ENCODE measurements at places on chromosomes 11 and 22. TPM values are rescaled to one million over a fixed set of nuclear protein-coding genes. Genes with fewer than 3 reads are reported as not detected.

DNA sequence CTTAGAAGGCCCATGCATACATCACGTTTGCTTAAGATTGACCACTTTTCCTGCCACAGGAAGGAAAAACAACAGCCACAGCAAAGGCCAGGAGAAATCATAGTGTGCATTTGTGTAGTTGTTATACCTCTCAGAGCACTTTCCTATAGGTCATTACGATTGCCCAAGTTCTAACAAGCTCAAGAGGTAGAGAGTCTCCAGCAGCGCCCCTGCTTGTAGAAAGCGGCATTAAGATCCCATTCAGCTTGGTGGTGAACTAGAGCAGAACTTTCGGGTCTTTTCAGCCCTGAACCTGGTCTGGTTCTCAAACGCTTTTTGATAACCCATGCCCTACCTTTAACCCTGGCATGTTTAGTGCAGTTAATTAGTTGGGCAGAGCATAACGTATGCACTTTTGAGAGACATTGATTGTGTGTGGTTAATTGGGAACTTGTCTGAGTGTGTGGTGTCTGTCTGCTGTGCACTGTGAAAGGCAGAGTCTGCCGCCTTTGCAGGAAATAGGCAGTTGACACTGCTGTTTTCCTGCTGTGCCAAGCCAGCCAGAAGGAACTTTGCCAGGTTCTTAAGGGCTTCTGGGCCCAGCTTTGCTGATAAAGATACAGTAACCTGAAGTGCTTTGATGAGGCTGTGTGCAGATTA, 109.9 kb upstream of the CLMP start:
- DNase-seq = no peak

GRCh38 chr22:22508274-22509176, at the start of gene ZNF280B:
Gene ZNF280B (minus strand): TSS chr22:22508742. CDS start chr22:22489398, 19,344 bp downstream.
- DNase-seq = peak; percentile 71

DNA sequence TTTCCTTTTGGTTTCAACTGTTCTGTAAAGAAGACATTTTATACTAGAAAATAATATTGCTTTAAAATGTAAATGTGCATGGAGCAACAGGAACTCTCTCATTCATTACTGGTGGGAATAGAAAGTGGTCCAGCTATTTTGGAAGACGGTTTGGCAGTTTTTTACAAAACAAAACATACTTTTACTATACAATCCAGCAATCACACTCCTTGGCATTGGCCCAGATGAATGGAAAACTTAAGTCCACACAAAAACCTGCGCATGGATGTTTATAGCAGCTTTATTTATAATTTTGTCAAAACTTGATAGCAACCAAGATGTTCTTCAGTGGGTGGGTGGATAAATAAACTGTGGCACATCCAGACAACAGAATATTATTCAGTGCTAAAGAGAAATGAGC, 49.9 kb upstream of the SEPTIN5 start:
- DNase-seq = no peak

GRCh38 chr11:69888483-69889181, 69.4 kb upstream of the FGF3 start:
- peak; percentile 82 for DNase-seq

Gene PIWIL4
- total RNA-seq = 0.75 TPM

Gene SYCE3
- total RNA-seq = 2.2 TPM

DNA sequence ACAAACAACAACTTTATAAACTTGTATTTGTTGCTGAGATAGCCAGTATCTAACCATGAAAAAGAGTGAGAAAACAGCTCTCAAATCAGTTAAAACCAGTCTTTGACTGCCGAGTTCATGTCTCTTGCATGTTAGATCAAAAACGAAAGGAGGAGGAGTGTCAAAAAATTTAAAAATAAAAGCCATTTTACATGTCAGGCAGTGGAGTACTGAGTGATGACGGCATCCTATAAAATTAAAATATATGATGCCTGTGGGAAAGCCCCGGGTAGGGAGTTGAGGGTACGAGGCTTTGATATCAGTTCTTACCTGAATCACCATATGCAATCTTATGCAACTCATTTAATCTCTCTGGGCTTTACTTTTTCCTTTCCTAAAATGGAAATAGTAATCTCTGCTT, 117.3 kb downstream of the ETS1 start:
- DNase-seq = no peak

DNA sequence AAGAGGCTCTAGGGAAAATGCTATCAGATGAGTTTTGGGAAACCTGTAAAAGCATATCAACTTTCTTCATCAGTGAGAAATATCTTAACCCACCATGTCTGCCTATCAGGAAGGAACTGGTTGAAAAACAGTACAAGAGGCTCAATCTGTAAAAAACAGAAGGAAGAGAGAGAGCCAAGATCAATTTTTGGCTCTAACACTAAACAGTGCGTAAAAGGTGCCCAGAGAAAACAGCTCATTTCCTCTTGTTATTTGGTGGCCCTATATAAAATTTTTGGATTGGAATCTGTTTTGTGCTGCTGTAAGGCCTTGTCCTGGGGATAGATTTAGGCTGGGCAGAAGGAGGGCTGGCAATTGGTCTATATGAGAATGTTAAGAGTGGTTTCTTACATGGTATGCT, 12.1 kb downstream of the MS4A2 start:
- DNase-seq = no peak

DNA sequence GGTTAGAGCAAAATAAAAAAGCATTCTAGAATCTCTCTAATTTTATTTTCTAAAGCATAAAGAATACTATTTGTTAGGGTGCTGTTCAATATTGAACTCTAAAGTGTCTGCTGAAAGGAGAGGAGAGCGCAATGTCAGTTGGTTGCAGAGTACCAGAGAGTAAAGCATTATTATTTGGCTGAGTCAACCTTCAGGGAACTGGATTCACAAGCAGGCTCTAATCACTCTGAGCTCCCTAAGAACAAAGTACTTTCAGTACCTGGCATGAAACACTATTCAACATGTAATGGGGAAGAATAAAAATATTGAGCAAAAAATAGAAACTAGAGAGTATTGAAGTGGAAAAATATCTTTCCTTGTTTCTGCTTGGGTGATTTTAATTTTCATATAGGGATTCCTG, 961.0 kb upstream of the CCDC90B start:
- DNase-seq = no peak

GRCh38 chr11:44708009-44708408, 18.8 kb upstream of the TSPAN18 start:
- DNase-seq = no peak

GRCh38 chr11:42410251-42410955, 901.4 kb upstream of the API5 start:
- DNase-seq = no peak

- DNase-seq = no peak
Measured at GRCh38 chr11:115528225-115528624, 24.0 kb upstream of the CADM1 start.

Gene GLYATL1
- total RNA-seq = 622 TPM

Gene BBOX1
- total RNA-seq = 9.9 TPM

GRCh38 chr11:102382384-102382783, 35.4 kb downstream of the BIRC2 start:
- no peak for DNase-seq

DNA sequence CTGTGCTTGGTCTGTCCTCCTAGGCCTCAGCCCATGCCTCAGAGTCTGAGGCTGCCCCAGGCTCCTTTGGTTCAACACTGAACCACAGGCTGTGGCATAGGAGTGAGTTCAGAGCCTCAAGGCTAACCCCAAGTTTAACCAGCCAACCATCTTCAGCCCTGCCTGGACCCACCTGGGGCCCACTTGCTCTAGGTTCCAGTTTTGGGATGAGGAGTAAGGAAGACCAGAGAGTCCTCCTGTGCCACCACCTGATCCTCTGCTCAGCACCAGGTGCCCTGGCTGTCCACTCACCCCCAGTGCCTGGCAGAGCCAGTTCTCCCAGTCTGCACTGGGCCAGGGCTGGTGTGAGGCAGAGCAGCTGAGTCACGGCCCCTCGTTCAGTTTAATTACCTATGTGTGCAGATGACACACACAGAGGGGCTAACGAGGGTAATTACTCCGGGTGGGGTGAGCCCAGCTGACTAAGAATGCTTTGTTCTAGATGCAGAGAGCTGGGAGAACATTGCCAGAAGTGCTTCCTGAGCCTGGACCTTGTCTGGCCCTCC, 12.0 kb upstream of the TMPRSS13 start:
- no peak for DNase-seq

GRCh38 chr22:36048911-36049677, 20.5 kb upstream of the RBFOX2 start:
- no peak for DNase-seq

Gene ISX
- 2.7 TPM for total RNA-seq

DNA sequence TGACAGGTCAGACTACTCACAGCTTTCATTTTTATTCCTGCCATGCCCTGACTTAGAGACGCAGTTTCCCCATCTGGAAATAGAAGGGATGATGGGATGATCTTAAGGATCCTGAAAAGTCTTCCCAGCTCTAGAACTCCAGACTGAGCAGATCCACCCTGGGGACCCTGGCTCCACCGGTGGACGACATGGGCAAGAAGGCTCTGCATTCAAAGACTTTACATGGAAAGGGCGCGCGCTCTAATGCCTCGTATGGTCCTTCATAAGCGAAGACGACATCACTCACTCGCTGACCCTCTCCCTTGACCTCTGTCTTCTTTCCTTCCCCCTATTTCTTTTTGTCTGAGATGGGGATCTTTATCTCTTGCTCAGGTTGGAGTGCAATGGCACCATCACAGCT, 24.4 kb upstream of the PHF21B start:
- DNase-seq = no peak

DNA sequence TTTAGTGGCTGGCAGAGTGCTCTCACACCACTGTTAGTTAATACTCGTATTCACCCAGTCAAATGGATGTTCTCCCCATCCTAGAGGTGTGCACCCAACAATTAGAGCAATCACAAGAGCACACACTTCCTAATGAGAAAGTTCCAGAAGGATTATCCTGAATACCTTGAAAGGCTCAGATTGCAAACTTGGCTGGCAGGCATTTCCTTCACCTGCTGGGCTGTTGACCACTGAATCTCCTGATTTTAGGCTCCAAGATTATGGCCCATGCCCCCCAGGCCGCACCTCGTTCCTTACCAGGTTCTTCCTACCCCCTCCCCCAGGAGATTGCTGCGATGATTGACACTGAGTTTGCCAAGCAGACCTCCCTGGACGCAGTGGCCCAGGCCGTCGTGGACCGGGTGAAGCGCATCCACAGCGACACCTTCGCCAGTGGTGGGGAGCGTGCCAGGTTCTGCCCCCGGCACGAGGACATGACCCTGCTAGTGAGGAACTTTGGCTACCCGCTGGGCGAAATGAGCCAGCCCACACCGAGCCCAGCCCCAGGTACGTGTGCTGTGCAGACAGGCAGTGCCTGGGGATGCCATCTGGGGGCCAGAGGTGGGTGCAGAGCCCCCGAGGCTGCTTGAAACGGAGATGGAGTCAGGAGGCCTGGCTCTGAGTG, 26.9 kb downstream of the TAB1 start:
- DNase-seq = no peak

DNA sequence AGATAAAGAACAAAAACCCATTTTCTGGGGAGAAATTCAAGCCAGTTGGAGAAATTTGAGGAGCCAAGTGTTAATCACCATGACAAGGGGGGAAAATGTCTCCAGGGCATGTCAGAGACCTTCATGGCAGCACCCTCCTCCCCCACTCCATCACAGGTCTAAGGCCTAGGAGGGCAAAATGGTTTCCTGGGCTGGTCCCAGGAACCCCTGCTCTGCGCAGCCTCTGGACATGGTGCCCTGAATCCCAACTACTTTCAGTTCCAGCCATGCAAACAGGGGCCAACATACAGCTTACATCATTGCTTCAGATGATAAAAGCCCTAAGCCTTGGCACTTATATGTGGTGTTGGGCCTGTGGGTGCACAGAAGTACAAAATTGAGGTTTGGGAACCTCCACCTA, 167.5 kb downstream of the LUZP2 start:
- no peak for DNase-seq

- no peak for DNase-seq
Measured at GRCh38 chr11:101327908-101328307, 198.3 kb upstream of the PGR start.

DNA sequence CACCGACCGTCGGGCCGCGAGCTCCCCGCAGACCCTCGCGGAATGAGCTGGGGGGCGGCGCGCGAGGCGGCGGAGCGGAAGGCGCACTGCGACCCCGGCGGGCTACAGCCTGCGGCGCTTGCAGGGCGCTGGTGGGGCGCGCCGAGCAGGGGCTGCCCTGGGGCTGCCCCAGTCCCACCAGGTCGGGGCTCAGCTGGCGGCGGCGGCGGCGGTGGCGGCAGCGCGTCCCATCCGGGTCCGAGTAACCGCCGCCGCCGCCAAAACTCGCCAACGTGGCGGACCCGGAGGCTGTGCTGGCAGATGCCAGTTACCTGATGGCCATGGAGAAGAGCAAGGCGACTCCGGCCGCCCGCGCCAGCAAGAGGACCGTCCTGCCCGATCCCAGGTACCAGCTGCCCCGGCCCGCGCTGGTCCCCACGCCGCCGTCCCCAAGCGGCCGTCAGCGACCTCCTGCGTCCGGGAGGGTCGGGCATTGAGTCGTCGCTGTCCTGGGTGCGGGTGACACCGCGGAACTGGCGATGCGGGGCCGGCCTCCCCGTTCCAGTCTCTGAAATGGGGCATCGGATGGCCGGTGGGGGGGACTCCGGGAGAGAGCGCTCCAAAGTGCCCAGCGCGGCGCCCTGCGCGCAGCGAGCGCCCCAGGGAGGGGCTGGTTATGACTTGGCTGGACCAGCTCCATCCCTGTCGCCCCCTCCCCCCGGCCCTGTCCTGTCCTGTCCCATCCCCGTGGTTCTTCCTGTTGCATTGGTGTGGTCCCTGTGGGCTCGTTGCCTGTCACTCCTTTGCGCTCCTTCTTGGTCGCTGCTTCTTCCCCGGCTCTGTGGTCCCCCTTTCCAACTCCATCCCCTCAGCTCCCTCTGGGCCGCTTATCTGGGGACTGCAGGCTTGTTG, 63.5 kb downstream of the CRYBB2 start:
- DNase-seq = no peak

GRCh38 chr11:68322052-68322430, 9.7 kb downstream of the LRP5 start:
- DNase-seq = no peak

Gene MS4A2
- 0.37 TPM for total RNA-seq

GRCh38 chr22:38453066-38453672, 1.8 kb downstream of the KCNJ4 start:
- DNase-seq = no peak

DNA sequence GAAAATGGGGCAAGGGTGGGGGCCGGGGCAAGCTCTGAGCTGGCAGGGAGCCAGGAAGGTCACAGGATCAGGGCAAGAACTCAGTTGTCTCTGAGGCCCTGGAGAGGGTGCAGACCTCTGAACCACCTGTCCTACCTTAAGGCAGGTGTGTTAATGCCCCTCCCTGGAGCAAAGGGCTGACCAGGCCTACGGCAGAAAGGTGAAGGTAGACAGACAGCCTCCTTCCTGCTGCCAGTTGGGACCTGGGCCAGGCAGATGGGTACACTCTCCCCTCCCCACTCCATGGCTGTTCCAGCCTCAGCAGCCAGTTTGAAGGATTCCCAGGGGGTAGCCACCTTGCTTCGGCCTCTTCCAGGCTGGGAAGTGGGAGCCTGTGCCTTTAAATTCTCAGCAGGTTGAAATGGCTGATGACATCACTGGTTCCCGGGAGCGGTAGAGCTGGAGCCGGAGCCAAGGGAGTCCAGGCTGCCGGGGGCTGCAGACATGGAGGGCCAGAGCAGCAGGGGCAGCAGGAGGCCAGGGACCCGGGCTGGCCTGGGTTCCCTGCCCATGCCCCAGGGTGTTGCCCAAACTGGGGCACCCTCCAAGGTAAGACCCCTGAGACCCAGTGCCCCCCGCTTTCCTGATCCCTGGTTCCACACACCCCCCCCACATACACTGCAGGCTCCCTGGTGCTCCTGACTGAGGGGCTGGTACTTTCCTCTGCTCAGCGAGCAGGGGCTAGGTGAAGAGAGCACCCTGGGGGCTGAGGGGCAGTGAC, at the start of gene INPP5J:
Gene INPP5J (plus strand): TSS at position 435 of the 760 bp plus-strand sequence. CDS start 49 bp downstream, at position 484.
- no peak for DNase-seq

- no peak for DNase-seq
Measured at GRCh38 chr11:102456381-102456780, 3.8 kb upstream of the TMEM123 start.

Gene DEFB131B
- total RNA-seq = not detected
